Activated CD4-positive, alpha-beta T cell treated with anti-CD3 and anti-CD28 coated beads, Interleukin-2, amount 50 U/mL, for 1 hour (primary cell): ENCODE measurements at places on chromosomes 5 and 9.

DNA sequence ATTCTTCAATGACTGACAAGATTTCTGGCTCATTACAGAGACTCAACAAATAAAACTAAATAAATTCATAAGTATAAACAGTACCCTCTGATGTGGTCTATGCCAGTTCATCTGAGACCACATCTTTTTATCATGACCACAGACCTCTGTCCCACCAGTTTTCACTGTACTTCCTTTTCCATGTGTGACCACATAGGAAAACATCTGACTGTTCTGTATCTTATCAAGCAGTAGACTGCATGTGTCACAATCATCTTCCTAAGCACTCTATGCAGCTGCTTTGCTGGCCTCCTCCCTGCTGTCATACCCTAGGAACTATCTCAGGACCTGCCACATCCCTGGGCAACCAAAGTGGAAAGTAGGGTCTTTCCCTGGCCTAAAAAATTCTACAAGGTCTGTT is 205.0 kb upstream of the ZNF462 start:
- DNase-seq = no peak

DNA sequence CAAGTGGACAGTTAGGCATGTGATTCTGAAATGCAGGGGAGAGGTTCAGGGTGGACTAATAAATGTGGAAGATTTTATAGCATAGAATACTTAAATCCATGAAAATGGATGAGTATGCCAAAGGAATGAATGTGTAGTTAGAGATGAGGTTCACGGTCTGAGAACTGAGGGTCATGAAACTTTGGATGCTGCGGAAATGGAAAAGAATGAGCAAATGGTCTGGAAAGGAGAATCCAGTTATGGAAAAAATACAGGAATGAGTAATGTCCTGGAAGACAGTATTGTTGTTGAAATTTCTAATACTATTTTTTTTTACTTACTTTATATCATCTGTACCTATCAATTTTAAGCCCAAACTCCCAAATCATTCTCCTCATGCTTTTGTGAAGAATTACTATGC is 2369.4 kb downstream of the MAT2B start:
- DNase-seq = no peak

GRCh38 chr5:39622281-39622680 is 197.5 kb upstream of the DAB2 start:
- DNase-seq = no peak

DNA sequence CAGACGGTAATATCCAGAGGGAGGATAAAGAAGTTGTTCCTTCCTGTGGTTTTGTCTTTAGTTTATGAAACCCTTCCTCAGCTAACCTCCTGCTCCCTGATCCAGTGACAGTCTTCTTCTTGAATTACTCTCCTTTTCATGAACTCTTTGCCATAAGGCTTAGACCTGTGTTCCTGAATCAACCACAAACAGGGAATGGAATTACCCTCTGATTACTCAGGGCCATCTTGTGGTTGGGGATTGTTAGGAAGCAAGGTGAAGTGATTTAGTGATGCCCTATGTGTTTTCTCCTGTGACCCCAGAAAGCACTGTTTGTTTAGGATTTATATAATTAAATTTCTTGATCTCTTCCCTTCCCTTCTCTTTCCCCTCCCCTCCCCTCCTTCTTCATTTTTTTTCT is 409.1 kb downstream of the TAF11L14 start:
- DNase-seq = no peak

GRCh38 chr9:133471551-133472276 is 7.2 kb downstream of the SLC2A6 start:
- no peak for DNase-seq

DNA sequence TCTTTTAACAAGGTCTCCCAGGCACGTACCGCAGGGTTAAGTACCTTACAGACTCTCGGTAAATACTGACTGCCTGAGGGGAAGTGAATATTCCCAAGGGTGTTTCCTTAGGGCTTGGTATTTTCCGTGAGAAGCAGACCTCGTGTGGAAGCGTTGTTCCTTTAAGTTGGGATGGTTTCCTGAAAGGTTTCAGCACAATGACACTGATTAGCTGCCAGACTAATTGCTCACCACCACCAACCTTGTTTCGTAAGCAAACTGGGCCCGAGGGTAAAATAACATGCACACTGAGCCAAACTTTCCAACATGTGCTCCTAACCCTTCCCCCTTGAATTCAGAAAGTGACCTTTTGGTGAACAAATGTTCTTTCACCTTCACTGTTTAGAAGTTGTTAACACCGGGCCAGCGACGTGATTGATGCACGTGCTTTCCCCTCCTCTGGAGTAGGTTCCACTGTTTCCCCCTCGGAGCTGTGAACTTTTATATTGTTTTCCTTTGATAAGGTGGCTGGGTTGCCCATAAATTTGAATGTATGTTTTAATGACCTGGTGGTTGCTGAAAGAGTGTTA is 128.1 kb upstream of the RPS23 start:
- DNase-seq = no peak

GRCh38 chr5:102867992-102868662 is 113.0 kb downstream of the PAM start:
- no peak for DNase-seq

DNA sequence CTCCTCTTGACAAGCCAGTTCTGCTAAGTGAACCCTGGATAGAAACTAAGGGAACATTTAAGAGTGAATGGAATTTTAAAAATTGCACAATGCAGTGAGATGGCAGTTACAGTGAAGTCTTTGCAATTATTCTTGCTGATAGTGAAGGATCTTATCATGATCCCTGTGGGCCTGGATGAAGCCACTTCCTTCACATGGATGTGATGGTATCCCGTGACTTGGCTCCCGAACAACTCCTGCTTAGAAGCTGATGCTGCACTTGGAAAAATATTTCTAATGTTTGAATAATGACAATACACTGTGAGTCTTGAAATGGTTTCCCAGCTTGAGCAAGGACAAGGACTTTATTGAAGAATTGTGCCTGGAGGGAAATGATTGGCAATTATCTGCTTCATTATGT is 49.2 kb upstream of the NTRK2 start:
- no peak for DNase-seq

DNA sequence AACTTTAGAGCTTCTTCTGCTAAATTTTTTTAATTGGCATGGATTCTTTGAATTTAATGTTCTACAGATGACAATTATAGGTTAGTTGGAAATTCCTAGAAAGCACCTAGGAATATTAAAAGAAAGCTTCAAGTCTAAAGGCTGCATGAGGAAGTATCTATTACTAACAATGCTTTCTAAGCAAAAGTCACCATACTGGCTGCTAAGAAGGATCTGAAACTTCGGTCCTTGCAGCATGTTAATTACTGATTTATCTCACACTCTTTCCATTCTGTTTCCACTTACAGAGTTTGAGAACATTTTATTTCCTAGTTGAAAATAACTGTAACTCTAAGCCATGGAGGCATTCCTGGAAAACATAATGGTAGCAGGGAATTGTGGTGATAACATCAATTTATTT is 8.4 kb downstream of the SEMA6A start:
- no peak for DNase-seq

- no peak for DNase-seq
Measured at GRCh38 chr5:68746643-68747420, 347.0 kb upstream of the SLC30A5 start.

DNA sequence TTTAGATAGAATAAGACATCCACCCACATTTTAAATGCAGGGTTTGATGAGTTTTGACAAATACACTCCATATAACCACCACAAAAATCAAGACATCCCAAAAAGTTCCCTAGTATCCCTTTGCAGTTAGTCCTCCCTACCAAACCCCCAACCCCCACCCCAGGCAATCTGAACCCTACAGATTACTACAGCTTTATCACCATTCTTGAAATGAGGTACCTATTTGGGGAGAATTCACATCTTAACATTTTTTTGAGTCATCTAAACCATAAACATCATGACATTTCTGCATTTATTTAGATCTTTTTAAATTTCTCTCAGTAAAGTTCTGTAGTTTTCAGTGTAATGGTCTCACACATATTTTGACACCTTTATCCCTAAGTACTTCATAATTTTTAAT is 53.9 kb downstream of the PTBP3 start:
- DNase-seq = no peak

DNA sequence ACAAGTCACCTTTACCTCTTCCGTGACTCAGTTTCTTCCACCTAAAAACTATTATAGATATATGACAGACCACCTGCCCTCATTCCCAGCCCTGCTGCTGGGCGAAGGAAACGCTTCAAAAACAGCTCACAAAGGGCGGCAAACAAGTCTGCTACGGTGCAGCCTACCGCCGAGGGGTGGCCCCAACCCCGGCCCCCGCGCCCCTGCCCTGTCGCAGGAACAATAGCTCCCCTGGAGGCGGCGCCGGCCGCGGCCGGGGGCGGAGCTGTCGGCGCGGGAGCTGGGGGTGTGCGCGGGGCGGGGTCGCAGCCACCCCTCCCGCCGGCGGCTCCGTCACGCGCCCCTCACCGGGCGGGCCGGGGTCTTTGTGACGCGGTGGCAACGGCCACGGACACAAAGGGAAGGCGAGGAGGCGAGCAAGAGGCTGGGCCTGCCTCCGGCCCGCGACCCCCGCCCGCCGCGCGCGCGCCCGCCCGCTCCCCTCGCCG is at the start of gene TMEFF1:
Gene TMEFF1, plus strand, starts transcription at position 362 of the 488 bp plus-strand sequence. CDS start 396 bp downstream, outside the sequence.
- DNase-seq = peak; percentile 17

GRCh38 chr5:1652873-1653697 is 129.3 kb upstream of the LPCAT1 start:
- no peak for DNase-seq

DNA sequence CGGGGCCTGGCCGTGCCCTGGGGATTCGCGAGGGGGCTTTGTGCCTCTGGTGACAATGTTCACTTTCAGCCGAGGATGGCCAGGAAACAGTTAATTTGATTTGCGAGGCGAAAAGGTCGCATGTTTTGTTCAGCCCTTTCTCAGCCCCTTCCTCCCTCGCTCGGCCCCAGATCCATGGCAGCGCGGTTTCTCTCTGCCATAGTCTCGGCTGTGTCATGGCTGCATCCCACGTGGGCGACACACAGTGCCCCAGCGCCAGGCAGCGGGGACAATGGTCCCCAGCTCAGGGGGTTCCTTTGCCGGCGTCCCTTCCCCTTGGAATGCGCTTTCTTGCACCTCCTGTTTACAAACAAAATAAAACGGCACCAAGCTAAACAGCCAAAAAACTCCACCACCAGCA is 370.3 kb upstream of the IRX2 start:
- no peak for DNase-seq

DNA sequence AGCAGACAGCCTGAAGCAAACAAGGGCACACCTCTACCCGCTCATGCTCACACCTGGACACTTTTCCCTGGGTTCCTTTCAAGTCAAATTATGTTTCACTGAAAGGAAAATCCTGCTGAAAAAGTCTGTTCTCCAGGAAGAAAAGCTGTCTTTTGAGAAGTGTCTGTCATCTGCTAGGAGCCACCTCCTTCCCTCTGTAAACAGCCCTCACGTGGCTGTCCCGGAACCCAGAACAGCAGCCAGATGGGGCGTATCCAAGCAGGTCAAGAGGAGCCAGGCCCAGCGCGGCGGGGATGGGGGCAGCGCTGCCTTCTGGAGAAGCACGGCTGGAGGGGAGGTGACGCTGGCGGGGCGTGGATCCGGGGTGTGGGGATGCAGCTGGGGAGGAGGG is at the start of gene PNPLA7:
Gene PNPLA7, minus strand, starts transcription at position 172 of the 391 bp plus-strand sequence. CDS start 205 bp downstream, outside the sequence.
- DNase-seq = peak; percentile 51
